ENCODE measurements at places on chromosomes 16 and 17. TPM values are rescaled to one million over a fixed set of nuclear protein-coding genes. Genes with fewer than 3 reads are reported as not detected.
A peak's percentile ranks its signal among the peaks of the same experiment; 100 is the strongest.

The KRT33A gene
- not detected for total RNA-seq

GRCh38 chr17:81396722-81397313, 1.6 kb downstream of the BAHCC1 start:
- H3K36me3 ChIP-seq = no peaks in the 10 kb centered on the region
- no peak overlapping the region for H3K4me3 ChIP-seq
- H3K4me1 ChIP-seq = peaks cover 3% of the 10 kb centered on the region
- no peak overlapping the region for H3K27ac ChIP-seq
- no peak for DNase-seq

DNA sequence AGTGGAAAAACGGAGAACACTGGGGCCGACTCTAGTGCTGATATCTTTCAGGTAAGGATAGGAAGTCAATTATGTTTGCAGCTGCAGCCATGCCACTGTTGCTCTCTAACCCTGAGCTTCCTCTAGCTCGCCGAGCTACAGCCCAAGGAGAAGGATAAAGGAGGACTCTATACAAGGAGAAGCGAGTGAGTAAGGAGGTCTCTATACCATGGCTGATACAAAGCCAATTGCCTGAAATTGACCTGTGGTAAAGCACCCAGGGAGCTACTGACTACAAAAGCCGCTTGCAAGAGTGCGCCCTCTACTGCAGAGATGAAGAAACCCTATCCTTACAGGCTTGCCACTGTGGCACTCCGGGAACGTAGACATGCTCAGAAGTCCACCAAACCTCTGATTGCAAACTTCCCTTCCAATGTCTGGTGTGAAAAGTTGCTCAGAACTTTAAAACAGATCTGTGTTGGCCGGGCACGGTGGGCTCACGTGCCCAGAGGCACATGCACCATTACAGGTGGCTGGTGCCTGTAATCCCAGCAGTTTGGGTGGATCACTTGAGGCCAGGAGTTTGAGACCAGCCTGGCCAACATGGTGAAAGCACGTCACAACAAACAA, 10.8 kb upstream of the SLC46A1 start:
- H3K27ac ChIP-seq = no peak overlapping the region
- no peaks in the 10 kb centered on the region for H3K36me3 ChIP-seq
- H3K27me3 ChIP-seq = no peaks in the 10 kb centered on the region

GRCh38 chr17:81131486-81132196, 33.7 kb upstream of the PVALEF start:
- DNase-seq = no peak
- H3K27ac ChIP-seq = no peak overlapping the region
- no peaks in the 10 kb centered on the region for H3K27me3 ChIP-seq

DNA sequence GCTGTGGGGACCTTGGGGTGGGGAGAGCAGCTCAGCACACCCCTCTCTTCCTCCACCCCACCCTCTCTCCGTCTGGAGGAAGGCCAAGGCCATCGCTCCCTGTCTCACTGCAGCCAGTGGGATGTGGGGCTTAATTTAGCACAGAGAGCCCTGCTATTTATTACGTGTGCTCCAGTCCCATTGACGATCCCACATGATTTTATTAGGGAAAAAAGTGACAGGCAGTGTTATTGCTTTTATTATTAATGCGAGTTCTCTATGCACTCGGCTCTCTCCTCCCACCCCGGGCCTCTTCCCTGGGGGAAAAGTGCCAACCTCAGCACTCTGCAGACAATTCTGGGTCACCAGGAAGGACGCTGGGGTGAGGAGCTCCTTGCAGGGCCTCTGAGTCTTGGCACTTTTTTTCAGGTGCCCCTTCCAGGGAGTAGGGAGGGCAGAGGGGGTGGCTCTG, 57.3 kb downstream of the MGAT5B start:
- DNase-seq = no peak
- no peak overlapping the region for H3K4me3 ChIP-seq
- no peaks in the 10 kb centered on the region for H3K4me1 ChIP-seq
- no peak overlapping the region for H3K27ac ChIP-seq
- no peaks in the 10 kb centered on the region for H3K27me3 ChIP-seq
- no peaks in the 10 kb centered on the region for H3K36me3 ChIP-seq

- no peak overlapping the region for H3K4me3 ChIP-seq
- no peaks in the 10 kb centered on the region for H3K4me1 ChIP-seq
- no peaks in the 10 kb centered on the region for H3K27me3 ChIP-seq
- no peaks in the 10 kb centered on the region for H3K36me3 ChIP-seq
- no peak for DNase-seq
Measured at GRCh38 chr16:8109510-8110369, 480.6 kb downstream of the TMEM114 start.

DNA sequence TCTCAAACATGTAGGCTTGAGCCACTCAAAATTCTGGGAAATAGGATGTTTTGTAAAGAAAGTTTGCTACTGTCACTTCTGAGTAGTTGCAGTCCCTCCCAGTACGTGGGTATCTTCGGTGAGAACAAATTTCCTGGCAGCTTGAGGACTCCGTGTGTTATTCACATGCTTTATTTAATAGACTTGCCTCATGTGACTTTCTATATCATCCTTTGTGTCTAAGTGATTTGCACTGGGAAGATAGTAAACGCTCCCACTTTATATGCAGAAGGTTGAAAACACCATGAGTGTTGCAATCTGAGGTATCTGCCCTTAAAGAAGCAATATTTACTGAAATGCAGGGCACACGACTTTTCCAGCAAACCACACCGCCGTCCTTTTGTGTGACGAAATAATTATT, 643.7 kb downstream of the MAF start:
- peaks cover 26% of the 10 kb centered on the region for H3K4me1 ChIP-seq
- H3K36me3 ChIP-seq = no peaks in the 10 kb centered on the region
- no peak for DNase-seq
- no peak overlapping the region for H3K27ac ChIP-seq
- H3K27me3 ChIP-seq = no peaks in the 10 kb centered on the region
- no peak overlapping the region for H3K4me3 ChIP-seq

GRCh38 chr17:71329310-71330098, 791.3 kb upstream of the SOX9 start:
- no peak overlapping the region for H3K27ac ChIP-seq
- DNase-seq = no peak
- no peaks in the 10 kb centered on the region for H3K27me3 ChIP-seq
- no peaks in the 10 kb centered on the region for H3K4me1 ChIP-seq
- no peaks in the 10 kb centered on the region for H3K36me3 ChIP-seq
- no peak overlapping the region for H3K4me3 ChIP-seq

- peaks cover 34% of the 10 kb centered on the region for H3K4me1 ChIP-seq
- no peaks in the 10 kb centered on the region for H3K36me3 ChIP-seq
- no peak overlapping the region for H3K27ac ChIP-seq
- H3K4me3 ChIP-seq = peak overlapping the region; percentile 31
- H3K27me3 ChIP-seq = no peaks in the 10 kb centered on the region
Measured at GRCh38 chr16:88634141-88634993, 4.0 kb upstream of the IL17C start.

- no peaks in the 10 kb centered on the region for H3K36me3 ChIP-seq
- no peak overlapping the region for H3K4me3 ChIP-seq
- H3K27me3 ChIP-seq = no peaks in the 10 kb centered on the region
- DNase-seq = peak; percentile 86
- H3K27ac ChIP-seq = no peak overlapping the region
Measured at GRCh38 chr16:63461248-63461841, 1425.1 kb upstream of the CDH8 start.

All from Karpas-422 (cell line).